ENCODE measurements at places on chromosomes 1 and 21.

DNA sequence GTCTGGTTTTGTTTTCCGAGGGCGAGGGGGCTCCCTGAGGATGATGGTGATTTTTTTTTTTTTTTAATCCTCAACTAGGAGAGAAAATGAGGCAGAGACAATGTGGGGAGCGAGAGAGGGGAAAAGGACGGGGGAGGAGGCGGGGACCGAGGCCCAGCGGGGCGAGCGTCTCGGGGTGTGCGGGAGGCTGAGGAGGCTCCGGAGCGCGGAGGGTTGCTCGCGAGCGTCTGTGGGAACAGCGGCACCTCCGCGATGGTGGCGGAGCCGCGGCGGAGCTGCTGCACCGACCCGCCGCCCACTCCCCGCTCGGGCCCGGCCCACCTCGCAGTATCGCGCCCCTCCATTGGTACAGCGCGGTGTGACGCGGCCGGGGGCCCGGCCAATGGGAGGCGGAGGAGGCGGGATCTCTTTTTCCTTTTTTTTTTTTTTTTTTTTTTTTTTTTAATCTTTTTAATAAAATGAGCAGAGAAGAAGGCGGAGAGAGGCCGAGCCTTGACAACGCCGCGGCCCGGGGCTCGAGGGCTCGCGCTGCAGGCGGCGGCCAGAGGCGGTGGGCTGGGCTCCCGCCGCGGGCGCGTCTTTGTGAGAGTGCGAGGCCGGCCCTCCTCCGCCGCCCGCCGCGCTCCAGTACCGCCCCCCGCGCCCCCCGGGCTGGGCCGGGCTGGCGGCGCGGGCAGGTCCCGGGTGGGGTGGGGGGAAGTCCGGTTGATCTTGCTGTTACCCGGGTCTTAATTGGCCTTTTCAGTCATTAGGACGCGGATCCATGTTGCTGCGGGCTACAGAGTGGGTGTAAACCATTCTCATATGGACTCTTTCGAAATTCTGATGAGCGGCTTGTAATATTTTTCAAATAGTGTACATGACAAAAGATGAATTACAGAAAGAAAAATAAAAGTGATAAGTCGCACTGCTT lies at the start of gene RERE:
RERE (minus strand) TSS at position 229 of the 913 bp plus-strand sequence.
- DNase-seq = peak; percentile 91

DNA sequence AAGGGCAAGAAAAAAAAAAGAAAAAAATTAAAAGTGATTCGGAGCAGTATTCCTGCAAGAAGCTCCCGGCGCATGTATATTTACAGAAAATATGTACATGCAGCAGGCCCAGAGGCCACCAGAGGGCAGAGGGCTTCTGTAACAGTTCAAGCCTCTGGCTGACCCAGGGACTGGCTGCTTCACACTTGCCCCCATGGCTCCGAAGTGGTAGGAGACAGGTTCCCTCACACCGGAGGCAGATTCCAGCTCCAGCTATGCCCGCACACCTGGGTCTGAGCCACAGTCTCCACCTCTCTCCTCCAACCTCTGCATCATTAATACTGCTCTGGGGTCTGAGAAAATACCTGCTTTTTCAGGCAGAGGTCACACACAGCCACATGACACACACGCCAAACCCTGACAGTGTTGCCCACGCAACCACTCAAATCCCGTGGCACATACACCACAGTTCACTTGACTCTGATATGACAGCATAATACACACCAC lies 2.2 kb upstream of the ARHGAP30 start:
- no peak for DNase-seq

GRCh38 chr1:78095593-78095992 lies 49.8 kb downstream of the GIPC2 start:
- DNase-seq = no peak

DNA sequence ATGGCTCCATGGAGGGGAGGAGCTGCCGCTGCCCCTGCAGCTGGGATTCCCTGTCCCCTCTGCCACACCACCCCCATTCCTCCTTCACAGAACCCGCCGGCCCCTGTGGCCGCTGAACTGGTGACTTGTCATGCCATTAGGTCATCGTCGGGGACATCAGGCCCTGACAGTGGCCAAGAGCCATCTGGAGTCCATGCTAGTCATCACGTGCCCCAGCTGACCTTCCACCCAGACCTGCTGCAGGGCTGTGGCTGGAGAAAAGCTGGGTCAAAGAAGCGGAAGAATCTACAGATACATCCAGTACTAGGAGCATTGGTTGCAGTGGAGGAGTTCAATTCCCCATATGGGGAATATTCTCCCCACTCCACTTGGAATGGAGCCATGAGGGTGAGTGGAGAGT lies 78.1 kb downstream of the KCNJ15 start:
- no peak for DNase-seq

GRCh38 chr1:102595106-102595505 lies 513.2 kb downstream of the COL11A1 start:
- DNase-seq = no peak

GRCh38 chr1:28232558-28233263 lies at the start of gene DNAJC8:
TSS of gene DNAJC8 (minus strand) at chr1:28233029. CDS start at chr1:28232998, 31 bp downstream.
- DNase-seq = peak; percentile 92

- DNase-seq = no peak
These were observed 86.7 kb upstream of the C1orf174 start for GRCh38 chr1:3986686-3987218.

DNA sequence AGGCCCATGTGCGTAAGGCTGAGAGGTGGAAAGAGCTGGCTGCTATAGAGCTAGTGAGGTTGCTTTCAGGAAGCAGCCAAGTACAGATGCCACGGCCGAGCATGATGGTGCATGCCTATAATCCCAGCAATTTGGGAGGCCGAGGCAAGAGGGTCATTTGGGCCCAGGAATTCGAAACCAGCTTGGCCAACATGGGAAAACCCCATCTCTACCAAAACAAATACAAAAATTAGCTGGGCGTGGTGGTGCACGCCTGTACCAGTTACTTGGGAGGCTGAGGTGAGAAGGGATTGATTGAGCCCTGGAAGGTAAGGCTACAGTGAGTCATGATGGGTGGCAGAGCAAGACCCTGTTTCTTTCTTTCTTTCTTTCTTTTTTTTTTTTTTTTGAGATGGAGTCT lies 2.7 kb downstream of the CCDC24 start:
- DNase-seq = no peak

DNA sequence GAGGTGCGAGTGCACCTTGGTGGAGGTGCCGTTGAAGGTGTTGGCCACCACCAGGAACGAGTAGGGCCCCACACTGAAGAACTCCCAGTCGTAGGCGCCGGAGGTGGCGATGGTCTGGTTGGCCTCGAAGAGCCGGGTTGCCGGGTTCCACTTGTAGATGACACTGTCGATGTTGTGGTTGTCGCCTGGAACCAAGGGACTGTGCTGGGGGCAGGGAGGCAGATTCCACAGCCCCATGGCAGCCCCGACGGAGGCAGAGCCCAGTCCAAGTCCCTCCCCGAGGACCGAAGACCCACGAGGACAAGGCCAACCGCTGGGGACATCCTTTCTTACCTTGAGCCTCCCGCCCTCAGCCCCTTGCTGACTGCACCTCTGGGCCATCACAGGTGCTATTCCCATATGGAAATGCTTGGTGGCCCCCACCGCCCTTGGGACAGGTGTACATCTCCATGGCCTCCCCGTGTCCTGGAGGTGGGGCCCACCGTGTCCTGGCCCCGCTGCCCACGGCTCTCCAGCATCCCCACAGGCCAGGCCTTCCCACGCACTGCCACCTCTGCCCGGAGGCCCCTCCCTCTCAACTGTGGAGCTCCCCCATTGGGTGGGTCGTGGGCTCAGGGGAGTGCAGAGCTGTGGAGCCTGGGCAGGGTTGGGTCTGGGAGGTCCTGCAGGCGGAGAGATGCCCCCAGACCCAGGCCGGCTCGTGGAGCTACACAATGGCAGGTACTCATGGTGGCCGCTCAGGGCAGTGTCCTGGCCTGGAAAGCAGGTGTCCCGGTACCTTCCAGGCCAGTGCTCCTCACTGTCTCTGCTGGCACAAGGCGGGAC lies 17.9 kb downstream of the KRTAP10-1 start:
- DNase-seq = peak; percentile 11

- no peak for DNase-seq
These were observed 95.7 kb upstream of the NR5A2 start for GRCh38 chr1:199931666-199932377.
